ENCODE measurements at places on chromosomes 5 and 9. TPM values are rescaled to one million over a fixed set of nuclear protein-coding genes. Genes with fewer than 3 reads are reported as not detected.

- H3K27me3 ChIP-seq: no peaks in the 10 kb centered on the region
- H3K4me3 ChIP-seq: no peak overlapping the region
- no peaks in the 10 kb centered on the region for H3K4me1 ChIP-seq
These were observed 148.2 kb downstream of the ARL15 start for GRCh38 chr5:54162184-54162583.

CTXN3 gene
- total RNA-seq: not detected

- H3K27me3 ChIP-seq: no peaks in the 10 kb centered on the region
- no peak overlapping the region for H3K4me3 ChIP-seq
- no peak overlapping the region for H3K27ac ChIP-seq
- no peak for DNase-seq
These were observed 104.8 kb upstream of the RAD23B start for GRCh38 chr9:107178293-107178692.

- H3K36me3 ChIP-seq: peaks cover 16% of the 10 kb centered on the region
- DNase-seq: no peak
- peaks cover 32% of the 10 kb centered on the region for H3K4me1 ChIP-seq
- no peak overlapping the region for H3K4me3 ChIP-seq
- no peak overlapping the region for H3K27ac ChIP-seq
These were observed 9.6 kb downstream of the EFNA5 start for GRCh38 chr5:107661038-107661649.

OR13C4 gene
- not detected for total RNA-seq
